CD4-positive, alpha-beta T cell treated with Interleukin-15 for 1 hour (primary cell): ENCODE measurements at places on chromosomes 4 and X.

- no peak for DNase-seq
These were observed 5.5 kb upstream of the NR3C2 start for GRCh38 chr4:148447681-148448080.

- DNase-seq, result no peak
These were observed 113.6 kb downstream of the GLUD2 start for GRCh38 chrX:121160987-121161386.

- no peak for DNase-seq
These were observed 11.5 kb downstream of the FGB start for GRCh38 chr4:154574311-154574710.

DNA sequence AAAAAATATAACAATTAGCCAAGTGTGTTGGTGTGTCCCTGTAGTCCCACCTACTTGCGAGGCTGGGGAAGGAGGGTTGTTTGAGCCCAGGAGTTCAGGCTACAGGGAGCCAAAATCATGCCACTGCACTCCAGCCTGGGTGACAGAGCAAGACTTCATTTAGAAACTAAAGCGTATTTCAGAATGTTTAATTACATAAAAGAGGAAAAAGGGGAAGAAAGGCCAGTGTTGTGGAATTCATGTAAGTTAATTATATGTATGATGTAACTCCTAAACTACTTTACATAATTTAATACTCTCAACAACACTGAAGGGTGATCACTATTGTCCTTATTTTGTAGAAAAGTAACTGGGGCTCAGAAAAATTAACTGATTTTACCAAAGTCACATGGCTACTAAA, 67.2 kb upstream of the HOPX start:
- DNase-seq, result no peak

DNA sequence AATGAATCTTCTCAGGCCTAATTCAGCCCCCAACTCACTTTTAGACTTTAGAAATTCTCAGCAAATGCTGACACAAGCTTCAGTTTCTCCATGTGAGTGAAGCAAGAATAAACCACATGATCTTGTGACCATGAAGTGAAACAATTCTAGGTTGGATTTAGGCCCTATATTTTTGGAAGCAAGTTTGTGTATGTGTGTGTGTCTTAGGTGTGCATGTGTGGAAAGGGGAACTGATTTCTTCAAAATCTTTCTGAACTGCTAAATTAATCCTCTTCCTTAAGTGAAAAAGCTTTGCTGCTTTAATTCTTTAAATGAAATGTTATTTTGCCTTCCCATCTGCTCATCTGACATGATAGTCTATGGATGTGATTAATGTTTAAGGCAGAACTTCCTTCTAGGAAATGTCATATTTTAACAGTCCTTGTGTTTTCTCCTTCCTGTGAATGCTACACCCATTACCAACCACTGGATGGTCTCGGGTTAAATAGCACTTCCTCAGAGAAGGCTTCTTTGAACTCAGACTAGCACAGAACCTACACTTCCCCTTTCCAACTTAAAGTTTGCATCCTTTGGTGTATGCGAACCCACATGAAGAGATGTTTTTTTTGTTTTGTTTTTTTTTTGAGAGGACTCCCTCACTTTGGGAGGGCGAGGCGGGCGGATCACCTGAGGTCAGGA, 1.2 kb upstream of the TMEM144 start:
- DNase-seq, result no peak

DNA sequence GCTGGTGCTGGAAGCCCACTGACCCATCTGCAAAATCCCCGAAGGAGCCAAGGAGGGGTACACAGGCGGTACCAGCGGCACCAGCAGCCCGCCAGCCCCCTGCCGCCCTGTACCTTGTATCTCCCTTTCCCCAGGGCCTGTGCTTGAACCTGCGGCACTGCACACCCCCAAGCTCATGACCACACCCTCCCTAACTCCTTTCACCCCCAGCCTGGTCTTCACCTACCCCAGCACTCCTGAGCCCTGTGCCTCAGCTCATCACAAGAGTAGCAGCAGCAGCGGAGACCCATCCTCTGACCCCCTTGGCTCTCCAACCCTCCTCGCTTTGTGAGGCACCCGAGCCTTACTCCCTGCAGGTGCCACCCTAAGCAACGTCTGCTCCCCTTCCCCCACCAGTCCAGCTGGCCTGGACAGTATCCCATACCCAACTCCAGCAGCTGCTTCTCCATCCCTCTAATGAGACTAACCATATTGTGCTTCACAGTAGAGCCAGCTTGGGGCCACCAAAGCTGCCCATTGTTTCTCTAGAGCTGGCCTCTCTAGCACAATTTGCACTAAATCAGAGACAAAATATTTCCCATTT, 94.9 kb downstream of the LARP1B start:
- DNase-seq, result no peak

GRCh38 chrX:14873676-14874049, 442 bp downstream of the MOSPD2 start:
- no peak for DNase-seq

DNA sequence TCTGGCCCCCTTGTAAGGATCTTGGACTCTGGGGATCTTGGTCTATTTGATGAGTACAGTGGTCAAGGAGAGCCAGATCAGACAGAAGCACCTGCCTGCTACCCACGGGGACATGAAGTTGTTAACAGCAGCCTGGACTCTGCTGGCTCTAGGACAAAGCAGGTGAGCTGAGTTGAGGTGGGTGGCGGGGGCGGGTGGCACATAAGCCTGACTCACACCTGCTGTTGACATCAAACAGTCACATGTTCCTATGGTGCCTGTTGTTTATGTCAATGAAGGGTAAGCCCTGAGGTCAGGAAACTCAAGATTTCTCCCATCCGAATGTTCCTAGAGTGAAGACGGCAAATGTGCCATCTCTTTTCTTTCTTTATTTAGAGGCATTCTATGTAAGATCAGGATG, 50.1 kb upstream of the CLNK start:
- DNase-seq, result no peak

GRCh38 chr4:80694171-80694570, 336.3 kb upstream of the BMP3 start:
- DNase-seq, result no peak

- no peak for DNase-seq
These were observed 33.8 kb upstream of the FAT4 start for GRCh38 chr4:125280892-125281403.

GRCh38 chrX:21374994-21375707, 933 bp downstream of the CNKSR2 start:
- no peak for DNase-seq

GRCh38 chr4:41331224-41331623, 74.5 kb downstream of the UCHL1 start:
- DNase-seq, result no peak

GRCh38 chrX:40244980-40245379, 147.2 kb upstream of the BCOR start:
- no peak for DNase-seq

DNA sequence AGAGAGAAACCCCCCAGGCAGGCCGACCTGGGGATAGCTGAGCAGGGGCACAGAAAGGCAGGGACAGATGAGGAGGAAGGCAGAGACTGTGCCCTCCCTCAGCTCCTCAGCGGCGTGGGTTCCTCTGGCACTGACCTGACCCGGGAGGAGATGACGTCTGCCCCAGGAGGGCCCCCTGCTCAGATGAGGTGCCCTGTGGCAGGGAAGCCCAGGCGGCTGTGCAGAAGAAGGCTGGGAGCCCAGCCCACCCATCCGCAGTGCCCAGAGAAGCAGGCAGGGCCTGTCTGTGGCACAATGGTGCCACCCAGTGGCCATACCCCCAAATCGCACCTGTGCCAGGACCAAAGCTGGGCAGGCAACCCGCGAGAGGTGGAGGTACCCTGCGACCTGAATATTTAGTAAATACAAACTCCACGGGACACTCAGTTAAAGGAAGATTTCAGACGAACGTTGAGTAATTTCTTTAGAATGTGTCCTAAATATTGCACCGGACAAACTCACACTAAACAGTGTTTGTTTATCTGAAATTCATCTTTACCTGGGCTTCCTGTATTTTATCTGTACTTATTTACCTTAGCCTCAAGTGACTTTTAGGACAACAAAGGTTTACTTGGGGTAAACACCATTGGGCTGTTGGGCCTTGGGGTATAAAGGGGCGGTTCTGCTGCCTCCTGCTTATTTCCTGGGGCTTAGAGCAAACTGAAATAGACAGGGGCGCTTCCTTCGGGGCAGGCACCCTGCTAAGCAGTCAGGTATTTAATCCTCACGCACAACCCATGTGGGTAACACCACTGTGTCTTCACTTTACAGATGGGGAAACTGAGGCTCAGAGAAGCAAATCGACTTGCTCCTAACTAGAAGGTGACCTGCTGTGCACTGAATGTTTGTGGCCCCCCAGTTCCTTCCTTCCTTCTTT, 46.5 kb upstream of the HMX1 start:
- peak; percentile 29 for DNase-seq

GRCh38 chrX:147958291-147958690, 22.8 kb upstream of the FMR1NB start:
- DNase-seq, result no peak

DNA sequence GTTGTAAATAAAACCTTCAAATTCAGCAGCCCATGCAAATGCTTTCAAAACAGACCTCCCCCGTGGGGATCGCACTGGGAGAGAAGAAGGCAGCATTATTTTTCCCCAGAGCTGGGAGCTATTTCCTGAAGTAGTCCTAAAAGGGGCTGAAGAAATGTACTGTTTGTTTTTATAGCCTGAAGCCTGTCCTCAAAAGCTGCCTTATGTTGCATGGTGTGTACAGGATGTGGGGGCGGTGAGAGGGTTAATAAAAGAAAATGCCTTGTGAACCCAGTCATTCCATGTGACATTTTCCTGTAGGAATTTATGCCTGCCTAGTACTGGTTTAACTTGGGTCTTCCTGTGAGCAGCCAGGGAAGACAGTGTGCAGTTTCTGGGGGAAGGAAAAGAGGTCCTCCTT, 144.1 kb downstream of the SOWAHB start:
- no peak for DNase-seq

DNA sequence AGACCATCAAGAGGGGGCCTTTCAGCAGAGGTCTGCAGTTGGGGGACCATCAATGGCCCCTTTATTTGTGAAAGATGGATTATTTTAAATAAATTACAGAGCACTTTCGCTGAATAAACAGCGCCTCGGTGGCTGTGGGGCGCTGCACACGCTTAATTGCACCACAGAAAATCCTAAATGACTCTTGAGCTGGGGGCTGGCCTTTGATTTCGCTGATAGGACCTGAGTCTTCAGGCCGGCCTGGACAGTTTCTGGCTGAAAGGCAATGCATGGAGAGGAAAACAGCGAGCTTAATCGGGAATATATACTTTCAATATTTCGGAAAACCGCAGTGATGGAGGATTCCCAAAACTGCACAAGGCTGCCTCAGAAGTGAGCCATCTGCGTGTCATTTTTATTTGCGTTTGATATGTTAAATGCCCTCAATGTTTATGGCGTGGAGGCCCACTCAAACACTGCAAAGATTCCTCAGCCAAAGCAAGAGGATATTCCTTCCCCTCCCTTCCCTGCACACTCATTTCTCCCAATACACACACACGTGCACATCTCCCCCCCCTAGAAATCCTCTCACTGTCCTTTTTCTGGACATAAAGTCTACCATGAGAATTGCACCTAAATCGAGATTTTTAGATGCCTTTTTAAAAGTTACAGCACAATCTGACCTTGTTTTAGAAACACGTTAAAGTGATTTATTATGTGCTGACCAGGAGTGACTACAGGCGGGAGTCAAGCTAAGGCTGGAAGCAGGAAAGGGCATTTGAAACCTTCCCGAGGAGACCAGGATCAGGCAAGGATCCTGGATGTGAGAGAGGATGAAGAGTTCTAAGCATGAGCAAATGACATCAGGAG, 340.7 kb downstream of the RAB28 start:
- no peak for DNase-seq

GRCh38 chrX:12446342-12447075, 308.2 kb downstream of the FRMPD4 start:
- DNase-seq, result no peak

- DNase-seq, result peak; percentile 20
These were observed 146.2 kb upstream of the SCML1 start for GRCh38 chrX:17590892-17591740.

GRCh38 chr4:94957030-94957429, 199.3 kb downstream of the BMPR1B start:
- DNase-seq, result no peak

GRCh38 chr4:7777871-7778509, 161.7 kb downstream of the AFAP1 start:
- DNase-seq, result no peak

GRCh38 chrX:132375941-132376340, 112.9 kb downstream of the MBNL3 start:
- DNase-seq, result no peak

GRCh38 chr4:145613566-145614232, 5.5 kb upstream of the MMAA start:
- no peak for DNase-seq

GRCh38 chr4:148015058-148015457, 283.2 kb downstream of the ARHGAP10 start:
- DNase-seq, result no peak

- no peak for DNase-seq
These were observed 160.7 kb downstream of the AASDH start for GRCh38 chr4:56226579-56226978.

DNA sequence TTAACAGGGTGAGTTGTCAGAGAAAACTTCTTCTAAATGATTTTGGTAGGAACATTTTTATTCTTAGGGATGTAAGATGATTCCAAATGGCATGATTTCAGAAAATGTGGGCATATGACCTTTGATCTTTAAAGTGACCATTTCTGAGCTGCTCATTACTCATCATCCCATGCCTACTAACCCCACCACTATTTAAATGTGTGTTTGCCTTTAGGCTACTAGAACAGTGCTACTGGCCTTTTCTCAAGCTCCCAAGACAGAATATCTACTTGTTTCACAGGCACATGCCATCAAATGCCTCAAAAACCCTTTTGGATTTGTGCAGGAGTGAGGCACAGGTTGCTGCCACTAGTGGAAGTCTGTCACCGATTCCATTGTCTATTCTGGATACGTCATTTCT, 428.2 kb downstream of the ADAM29 start:
- DNase-seq, result no peak

DNA sequence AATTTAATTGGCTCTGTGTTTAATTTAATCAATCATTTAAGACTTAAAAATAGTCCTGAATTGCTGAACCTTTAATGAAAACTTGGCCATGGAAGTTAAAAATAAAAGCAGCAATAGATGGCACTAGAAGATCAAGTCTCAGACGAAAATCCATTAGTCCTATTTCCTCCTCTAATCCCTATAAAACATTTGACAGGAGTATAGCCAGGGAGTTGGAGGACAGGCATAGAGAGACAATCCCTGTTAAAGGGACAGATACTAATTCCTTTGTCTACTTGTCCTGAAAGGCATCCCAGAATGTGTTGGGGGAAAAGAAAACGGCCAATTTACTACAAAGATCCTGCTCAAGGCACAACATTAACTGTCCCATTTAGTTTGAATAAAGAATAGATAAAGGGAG, 276.3 kb upstream of the TACR3 start:
- no peak for DNase-seq
